LHCN-M2 (cell line): ENCODE measurements at places on chromosomes 6 and 20.
A peak's percentile ranks its signal among the peaks of the same experiment; 100 is the strongest.

GRCh38 chr20:38043512-38044300 is 10.2 kb downstream of the RPRD1B start:
- peak; percentile 94 for DNase-seq

DNA sequence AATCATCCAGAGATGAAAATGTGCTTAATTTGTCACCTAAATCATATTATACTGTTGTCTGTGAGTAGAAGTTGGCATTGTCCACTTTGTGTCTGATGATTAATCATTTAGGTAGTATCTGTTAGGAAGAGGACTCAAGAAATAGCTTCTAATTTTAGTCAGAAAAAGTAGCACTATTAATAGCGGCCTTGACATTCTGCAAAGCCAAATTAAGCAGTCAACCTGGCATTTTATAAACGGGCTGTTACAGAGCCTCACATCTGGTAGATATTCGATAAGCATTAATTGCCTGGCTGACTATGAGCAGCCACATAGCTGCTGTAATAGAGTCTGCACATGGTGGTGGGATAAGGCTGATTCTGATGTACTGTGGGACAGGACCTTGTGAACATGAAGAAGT is 99.5 kb downstream of the KLHL32 start:
- DNase-seq, result no peak

- DNase-seq, result peak; percentile 68
Observed at GRCh38 chr6:53043581-53043980, 21.6 kb upstream of the FBXO9 start.

GRCh38 chr20:44500221-44500620 is 21.6 kb downstream of the SERINC3 start:
- DNase-seq, result no peak

DNA sequence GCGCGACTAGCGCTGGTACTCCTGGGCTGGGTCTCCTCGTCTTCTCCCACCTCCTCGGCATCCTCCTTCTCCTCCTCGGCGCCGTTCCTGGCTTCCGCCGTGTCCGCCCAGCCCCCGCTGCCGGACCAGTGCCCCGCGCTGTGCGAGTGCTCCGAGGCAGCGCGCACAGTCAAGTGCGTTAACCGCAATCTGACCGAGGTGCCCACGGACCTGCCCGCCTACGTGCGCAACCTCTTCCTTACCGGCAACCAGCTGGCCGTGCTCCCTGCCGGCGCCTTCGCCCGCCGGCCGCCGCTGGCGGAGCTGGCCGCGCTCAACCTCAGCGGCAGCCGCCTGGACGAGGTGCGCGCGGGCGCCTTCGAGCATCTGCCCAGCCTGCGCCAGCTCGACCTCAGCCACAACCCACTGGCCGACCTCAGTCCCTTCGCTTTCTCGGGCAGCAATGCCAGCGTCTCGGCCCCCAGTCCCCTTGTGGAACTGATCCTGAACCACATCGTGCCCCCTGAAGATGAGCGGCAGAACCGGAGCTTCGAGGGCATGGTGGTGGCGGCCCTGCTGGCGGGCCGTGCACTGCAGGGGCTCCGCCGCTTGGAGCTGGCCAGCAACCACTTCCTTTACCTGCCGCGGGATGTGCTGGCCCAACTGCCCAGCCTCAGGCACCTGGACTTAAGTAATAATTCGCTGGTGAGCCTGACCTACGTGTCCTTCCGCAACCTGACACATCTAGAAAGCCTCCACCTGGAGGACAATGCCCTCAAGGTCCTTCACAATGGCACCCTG is 1.6 kb downstream of the TPBG start:
- DNase-seq, result peak; percentile 7

DNA sequence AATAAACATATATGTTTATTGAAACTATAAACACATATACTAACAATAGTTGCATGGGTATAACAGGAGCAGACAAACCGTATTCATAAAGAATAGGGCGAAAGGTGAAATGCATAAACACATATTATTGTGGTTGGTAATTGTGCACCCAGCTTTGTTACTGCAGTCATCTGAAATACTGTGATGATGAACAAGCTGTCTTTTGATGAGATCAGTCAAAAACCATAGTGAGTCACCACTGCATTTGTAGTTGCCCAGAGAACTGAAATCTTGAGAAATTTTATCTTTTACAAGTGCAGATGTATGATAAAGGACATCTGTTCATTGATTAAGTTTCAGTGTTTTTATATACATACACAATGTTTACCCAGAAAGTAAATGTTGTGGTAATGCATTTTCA is 133.7 kb downstream of the MYO6 start:
- DNase-seq, result peak; percentile 75

GRCh38 chr6:46284475-46284874 is 113.7 kb upstream of the ENPP5 start:
- DNase-seq, result no peak

- no peak for DNase-seq
Observed at GRCh38 chr6:154824076-154824475, 90.9 kb downstream of the SCAF8 start.

DNA sequence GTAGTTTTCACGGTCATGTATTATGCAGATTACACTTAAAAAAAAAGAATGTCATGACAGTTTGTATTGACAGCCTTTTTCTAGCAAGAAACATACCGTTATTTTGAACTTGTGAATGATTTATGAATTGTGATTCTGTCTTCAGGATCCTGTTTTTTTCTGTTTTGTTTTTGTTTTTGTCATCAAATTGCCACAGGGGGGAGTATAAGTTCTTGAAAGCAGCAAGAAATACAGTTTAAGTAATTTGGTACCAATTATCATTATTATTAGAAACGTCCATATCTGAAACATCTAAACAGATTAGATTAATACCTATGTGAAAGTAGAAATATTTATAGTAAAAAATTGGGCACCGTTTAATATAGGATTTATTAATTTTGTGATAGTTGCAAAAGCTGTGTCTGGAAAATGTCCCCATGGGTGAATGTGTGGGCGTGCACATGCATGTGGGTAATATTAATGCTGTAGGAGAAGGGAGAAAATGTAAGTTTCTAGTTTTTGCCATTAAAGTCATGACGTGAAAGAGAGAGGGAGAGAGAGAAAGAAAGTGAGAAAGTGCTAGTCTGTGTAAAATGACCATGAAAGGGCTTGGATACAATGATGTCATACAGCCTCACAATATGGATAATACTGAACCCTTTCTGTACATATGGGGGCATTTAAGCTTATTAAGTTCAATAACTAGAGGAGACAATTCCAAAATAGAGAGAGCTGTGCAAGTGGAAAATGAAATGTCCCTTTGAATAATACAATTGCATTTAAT is 9.4 kb upstream of the CCN2 start:
- DNase-seq, result peak; percentile 38

DNA sequence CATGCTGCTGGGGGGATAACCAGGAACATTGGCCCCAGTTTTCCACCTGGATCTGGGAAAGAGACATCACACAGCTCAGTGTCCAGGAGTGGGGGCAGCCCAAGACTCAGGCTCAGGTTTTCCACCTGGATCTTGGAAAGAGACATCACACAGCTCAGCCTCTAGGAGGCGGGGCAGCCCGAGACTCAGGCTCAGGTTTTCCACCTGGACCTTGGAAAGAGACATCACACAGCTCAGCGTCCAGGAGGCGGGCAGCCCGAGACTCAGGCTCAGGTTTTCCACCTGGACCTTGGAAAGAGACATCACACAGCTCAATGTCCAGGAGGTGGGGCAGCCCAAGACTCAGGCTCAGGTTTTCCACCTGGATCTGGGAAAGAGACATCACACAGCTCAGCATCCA is 361.6 kb downstream of the THBS2 start:
- DNase-seq, result no peak

GRCh38 chr6:157135691-157136090 is 187.6 kb downstream of the TMEM242 start:
- no peak for DNase-seq

DNA sequence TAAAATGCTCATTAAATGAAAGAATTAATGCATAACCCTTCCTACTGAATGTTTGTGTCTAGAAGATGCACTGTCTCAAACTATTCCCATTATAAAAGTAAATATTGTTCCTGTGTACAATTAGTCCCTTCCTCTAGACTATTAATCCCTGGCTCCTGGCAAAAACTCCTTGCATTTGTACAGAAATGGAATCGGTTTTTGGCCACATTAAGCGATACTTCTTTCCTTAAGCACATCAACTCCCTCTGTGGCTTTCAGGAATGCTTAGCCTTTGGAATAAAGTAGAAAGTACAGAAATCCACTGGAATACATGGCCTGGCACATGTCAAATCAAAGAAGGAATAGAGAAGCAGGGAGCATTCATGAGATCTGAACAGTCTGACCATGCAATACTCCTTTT is 179.8 kb downstream of the GMPR start:
- DNase-seq, result no peak

DNA sequence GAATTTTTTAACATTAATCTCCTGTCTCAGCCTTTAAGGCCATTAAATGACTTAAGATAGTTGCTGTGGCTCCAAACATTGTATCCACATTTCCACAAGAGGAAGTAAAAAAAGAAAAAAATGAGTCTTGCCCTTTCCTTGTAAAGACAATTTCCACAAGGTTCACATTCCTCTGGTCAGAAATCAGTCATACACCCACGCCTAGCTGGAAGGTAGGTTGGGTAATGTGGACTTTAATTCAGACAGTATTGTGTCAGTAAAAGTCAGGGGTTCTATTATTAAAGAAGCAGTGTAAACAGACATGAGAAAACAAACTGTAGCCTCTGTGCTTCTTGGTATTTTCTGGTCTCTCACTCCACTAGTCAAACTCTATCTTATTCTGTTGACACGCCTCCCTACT is 682.0 kb downstream of the GRIK2 start:
- DNase-seq, result peak; percentile 5

GRCh38 chr6:38876475-38876874 is 161.4 kb downstream of the DNAH8 start:
- no peak for DNase-seq

DNA sequence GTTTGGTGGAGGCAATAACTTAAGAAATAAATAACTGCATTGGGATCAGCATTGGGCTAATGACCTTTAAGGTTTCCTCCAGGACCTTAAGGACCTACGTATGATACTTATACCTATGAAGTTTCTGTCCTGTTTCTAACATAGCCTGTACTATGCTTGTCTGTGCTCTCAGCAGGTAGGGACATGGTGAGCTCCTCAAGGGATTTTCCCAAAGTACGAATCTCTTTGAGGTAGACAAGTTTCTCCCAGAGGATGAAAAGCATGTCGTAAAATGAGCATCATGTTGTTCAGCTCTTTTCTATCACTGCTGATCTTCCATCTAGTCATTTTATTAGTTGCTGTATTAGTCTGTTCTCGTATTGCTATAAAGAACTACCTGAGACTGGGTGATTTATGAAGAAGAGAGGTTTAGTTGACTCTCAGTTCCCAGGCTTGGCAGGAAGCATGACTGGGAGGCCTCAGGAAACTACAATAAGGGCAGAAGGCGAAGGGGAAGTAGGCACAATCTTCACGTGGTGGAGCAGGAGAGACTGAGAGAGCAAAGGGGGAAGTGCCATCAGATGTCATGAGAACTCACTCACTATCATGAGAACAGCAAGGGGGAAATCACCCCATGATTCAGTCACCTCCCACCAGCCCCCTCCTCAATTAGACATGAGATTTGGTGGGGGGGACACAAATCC is 77.8 kb upstream of the TGM3 start:
- DNase-seq, result no peak

GRCh38 chr6:28558629-28559028 is 32.9 kb downstream of the GPX5 start:
- DNase-seq, result no peak

- DNase-seq, result no peak
Observed at GRCh38 chr6:169801396-169802160, 50.2 kb downstream of the ERMARD start.

GRCh38 chr6:125751334-125751916 is 2.0 kb downstream of the HEY2 start:
- DNase-seq, result no peak

DNA sequence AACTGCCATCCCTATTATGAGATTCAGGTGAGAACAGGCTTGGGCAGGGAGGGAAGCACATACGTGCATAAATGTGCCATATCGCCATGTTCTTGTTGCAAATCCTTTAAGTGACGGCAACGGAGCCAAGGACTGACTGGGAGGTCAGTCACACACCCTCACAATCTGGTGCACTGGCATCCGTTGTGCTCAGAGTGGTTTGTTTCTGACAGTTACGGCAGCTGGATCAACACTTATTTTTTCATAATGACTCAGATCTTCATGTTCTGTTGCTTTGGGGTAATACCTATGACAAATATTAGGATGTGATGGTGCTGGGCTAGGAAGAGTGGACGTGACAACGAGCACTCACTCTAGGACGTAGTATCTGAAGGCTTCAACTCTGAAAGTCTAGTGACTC is 56.2 kb upstream of the PREP start:
- DNase-seq, result peak; percentile 99

GRCh38 chr20:1489764-1490436 is 1.3 kb downstream of the SIRPB2 start:
- peak; percentile 34 for DNase-seq

- DNase-seq, result peak; percentile 98
Observed at GRCh38 chr6:3825851-3826581, 23.2 kb upstream of the FAM50B start.

DNA sequence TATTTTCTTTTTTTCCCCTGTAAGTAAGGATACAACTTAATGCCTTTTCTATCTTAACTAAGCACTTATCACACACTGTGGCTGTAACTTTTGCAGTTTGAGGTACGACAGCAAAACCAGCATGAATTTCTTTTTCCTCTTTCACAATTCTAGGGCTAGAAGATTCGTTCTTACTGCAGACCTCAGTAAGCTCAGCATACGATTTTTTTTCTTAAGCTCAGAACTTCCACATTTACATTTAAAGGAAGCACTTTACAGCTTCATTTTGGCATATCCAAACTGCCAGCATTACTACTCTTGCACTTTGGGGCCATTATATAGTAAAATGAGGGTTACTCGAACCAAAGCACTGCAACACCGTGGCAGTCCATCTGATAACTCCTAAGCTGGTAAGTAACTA is 889 bp upstream of the CHMP4B start:
- DNase-seq, result no peak

- no peak for DNase-seq
Observed at GRCh38 chr6:160202411-160202810, 56.2 kb downstream of the SLC22A2 start.
